HTR-8/SVneo (cell line): ENCODE measurements at places on chromosomes 7 and 10.
A peak's percentile ranks its signal among the peaks of the same experiment; 100 is the strongest.

DNA sequence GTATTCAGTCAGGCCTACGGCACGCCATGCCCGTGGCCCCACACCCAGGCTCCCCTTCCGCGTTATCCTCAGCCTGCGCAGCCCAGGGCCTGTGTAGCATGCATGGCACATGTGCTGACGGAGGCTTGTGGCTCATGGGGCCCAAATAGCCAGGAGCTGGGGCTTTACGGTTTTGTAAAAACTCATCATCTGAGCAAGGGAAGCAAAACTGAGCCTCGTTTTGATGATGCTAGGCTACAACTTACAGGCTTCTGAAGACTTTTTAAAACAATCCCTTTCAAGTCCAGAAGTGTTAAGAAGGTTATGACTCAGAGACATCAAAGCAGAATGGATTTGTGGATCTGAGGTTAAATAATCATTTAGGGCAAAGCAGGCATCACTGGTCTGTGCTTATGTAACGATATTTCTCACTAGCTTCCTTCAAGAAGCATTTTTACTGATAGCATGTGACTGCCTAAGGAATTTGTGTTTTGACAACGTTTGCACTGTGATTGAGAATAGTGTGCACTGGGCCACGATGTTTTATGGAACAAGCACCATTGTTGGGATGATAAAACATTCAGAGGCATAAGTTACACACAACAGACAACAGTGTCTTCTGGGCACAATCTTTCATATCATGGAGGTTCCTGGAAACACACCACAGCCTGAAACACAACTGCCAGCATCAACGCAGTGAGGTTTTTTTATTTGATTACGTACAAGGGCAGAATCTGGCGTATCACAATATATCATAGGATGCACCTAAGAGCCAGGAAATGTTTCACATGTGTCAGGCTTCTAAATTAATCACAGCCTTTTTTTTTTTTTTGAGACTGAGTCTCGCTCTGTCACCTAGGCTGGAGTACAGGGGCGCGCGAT lies 274.3 kb downstream of the CCDC3 start:
- DNase-seq = no peak

GRCh38 chr7:26101361-26102151 lies 50.4 kb upstream of the NFE2L3 start:
- DNase-seq = no peak

DNA sequence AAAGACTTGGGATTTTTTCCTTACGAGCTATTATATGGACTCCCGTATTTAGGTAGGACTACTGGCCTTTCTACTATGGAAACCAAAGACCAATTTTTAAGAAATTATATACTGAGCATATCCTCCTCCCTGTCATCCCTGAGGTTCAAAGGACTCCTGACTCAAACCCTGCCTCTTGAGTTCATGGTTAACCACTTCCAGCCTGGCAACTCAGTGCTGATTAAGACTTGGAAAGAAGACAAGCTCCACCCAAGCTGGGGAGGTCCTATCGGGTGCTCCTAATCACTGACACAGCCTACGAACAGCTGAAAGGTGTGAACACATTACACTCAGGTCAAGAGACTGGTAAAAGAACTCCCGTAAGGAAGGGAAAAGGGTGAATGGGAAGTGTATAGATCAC lies 66.8 kb downstream of the LYZL2 start:
- no peak for DNase-seq

DNA sequence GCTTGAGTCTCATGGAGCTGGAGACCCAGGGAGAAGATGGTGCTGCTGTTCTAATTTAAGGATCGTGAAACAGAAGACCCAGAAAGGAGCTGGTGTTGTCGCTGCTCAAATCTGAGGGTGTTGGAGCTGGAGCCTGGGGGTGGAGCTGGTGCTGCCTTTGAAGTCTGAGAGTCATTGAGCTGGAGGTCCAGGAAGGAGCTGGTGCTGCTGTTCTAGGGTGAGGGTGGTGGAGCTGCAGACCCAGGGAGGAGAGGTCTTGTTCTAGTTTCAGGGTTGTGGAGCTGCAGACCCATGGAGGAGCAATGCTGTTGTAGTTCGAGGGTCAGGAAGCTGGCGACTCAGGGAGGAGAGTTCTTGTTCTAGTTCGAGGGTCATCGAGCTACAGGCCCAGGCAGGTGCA lies 84.1 kb upstream of the ZNF479 start:
- no peak for DNase-seq

DNA sequence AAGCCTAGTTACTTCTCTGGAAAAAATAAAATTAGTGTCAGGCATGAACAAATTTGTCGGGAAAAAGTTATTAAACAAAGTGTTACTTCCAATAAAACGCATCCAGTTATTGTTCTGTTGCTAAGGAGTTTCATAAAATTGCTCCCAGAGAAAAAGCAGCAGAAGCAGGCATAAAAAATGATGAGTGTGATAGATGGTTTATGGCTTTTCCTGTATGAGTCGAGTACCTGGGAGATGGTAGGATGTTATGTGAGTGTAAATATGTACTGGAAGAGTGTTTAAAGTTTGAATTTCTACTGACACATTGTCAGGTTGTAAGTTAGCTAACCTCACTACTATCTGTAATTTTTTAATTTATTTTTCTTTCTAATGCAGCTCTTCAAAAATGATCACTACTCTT lies 390.7 kb downstream of the ARL4A start:
- DNase-seq = no peak

DNA sequence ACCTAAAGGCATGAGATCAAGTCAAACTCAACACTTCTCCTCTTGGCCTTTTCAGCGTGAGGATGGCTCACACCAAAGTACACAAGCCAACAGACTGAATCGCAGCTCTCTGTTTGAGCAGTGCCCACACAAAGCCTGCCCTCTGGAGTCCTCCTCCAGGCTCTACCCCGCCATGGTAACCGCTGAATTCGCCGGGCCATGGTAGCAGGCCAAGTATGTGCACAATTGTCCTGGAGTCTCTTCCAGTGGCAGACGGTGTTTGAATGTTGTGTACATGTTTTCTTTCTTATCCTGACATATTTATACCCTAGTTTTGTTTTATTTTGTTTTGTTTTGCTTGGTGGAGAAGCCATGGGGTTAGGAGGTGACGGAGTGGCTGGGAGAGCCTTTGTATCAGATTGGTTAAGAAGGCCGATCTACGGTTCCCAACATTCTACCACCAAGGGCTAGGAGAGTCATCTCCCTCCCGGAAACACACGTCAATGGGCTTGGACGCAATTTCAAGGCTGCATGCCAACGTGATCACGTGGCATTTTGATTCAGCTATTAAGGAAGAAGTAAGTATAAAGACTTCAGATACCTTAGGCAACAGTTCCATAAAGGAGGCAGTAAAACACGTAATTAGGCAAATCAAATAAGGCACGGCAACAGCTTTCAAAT lies 12.1 kb upstream of the SHH start:
- DNase-seq = no peak

DNA sequence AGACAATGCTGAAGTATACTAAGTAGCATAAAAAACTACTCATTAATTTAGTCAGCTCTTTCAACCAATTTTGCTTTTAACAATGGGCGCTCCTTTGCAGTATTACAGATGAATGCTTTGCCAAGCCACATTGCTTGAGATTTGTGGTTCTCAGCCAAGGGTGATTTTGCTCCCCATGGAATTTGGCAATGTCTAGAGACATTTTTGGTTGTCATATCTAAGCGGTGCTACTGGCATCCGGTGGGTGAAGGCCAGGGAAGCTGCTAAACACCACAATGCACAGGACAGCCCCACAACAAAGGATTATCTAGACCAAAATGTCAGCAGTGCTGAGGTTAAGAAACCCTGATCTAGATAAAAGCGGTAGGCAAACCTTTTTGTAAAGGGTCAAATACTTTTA lies 112.0 kb downstream of the UBE2H start:
- no peak for DNase-seq

- no peak for DNase-seq
Observed at GRCh38 chr10:128062881-128063563, 63.2 kb downstream of the MKI67 start.

GRCh38 chr10:77548157-77548556 lies 89.5 kb downstream of the KCNMA1 start:
- no peak for DNase-seq

DNA sequence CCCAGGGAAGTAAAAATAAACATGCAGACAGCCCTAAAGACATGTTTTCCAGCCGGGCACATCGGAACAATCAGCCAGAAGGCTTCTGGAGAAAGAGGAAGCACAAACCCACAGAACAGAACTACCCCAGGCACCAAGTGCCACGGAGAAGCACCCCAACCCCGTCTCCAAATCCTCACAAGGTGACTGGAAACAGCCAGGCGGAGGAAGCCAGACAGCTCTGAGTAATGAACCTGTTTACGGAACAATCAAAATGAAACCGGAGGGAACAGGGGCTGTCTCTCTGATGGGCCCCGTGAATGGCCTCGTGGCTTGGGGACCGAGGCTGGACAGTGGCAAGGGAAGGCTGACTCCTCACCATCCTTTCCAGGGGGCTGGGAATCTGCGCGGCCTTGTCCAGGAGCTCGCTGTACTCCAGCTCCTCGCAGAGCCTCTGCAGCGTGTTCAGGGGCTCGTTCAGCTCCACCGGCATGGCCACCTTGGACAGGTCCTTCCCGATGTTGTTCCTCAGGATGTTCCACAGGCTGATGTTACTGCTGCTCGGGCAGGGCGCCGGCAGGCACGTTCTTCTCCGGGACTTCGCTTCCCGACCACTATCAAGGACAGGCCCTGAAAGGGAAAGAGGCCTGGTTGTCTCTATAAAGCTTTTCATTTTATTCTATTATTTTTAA lies 77.0 kb upstream of the GSDME start:
- DNase-seq = no peak

DNA sequence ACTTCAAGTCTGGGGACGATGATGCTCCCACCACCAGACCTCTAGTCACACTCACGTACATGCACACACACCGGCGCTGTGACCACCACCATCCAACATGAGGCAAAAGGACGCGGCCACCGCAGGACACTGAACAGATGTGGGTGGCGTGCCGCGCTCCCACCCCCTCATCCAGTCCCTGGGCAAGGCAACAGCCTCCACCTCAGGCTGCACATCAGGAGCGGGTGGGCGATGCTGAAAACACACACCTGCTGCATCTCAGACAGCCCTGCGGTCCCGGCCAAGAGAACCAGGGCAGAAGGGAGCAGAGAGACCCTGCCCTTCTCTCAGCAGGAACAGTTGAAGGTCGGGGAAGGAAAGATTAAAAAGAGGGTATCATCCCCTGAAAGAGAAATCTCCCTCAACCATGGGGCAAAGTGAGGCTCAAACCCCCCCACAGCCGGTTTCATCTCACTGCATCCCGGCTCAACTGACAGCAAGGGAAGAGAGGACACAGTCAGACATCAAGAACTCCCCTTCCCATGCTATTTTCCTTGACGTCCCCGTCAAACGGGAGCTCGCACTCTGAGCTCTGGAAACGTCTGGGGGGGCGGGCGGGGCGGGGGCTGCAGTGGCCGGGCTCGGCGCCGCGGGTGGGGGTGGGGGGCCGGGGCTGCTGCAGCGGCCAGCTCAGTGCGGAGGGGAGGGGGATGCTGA lies 1.1 kb downstream of the CAMK2G start:
- no peak for DNase-seq

- DNase-seq = no peak
Observed at GRCh38 chr7:24981171-24981951, 1.4 kb upstream of the OSBPL3 start.

- no peak for DNase-seq
Observed at GRCh38 chr7:3264693-3265339, 36.2 kb upstream of the SDK1 start.

GRCh38 chr10:35421553-35422178 lies 85.4 kb downstream of the CCNY start:
- peak; percentile 85 for DNase-seq

DNA sequence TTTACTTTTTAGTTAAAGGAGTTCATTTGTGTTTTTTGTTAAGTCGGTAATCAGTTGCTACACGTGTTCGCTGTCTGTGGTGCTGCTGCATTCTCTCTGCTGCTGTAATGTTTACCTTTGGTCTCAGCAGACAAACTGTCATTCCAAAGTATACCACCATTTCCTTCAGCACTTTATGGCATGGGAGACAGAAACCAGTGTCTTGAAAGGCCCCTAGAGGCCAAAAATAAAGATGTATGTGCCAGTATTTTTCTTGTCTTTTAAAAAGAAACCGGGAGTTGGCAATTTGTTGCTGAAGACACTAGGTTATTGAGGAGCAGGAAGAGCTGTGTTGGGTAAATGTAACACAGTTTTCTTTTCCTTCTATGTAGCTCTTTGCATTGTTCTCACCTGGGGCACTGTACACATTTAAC lies 24.1 kb downstream of the ZNF92 start:
- DNase-seq = no peak

- no peak for DNase-seq
Observed at GRCh38 chr10:86526606-86527005, 5.0 kb upstream of the WAPL start.

DNA sequence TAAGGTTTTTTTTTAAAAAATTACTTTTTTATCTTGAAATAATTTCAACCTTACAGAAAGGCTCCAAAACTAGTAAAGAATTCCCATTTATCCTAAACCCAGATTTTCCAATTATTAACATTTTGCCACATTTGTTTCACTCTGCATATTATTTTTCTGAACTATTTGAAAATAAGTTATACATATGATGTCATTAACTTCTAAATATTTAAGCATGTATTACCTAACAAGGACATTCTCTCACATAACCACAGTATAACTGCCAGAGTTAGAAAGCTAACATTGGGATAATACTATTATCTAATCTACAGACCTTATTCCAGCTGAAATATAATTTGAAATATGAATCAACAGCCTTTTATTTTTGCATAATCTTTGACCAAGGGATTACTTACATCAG lies 65.8 kb downstream of the SLC18A2 start:
- no peak for DNase-seq

DNA sequence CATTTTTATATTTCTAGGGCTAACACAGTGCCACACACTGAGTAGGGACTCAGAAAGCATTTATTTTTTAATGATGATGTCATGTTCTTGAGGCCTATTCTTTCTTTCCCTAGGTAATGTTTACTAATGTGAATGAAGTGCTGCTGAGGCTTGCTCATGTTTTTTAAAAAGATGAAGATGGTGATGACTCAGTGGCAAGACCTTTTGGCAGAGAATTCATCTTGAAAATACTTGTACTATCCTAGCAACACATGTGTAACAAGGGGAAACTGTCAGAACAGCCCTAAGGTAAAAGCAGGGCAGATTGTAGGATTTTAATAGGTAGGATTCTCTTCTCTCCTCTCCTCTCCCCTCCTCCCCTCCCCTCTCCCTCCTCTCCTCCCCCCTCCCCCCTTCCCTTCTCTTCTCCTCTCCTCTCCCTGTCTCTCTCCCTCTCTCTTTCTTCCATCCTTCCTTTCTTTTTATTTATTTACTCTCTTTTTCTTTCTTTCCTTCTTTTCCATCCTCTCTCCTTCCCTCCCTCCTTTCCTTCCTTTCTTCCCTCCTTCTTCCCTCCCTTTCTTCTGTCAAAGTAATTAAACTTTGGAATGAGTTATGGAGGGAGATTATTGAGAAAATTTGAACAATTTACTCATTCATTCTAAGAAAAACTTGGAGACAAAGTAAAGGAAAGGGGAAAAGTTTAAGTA lies 75.3 kb downstream of the ZNF92 start:
- no peak for DNase-seq
